Effector CD8-positive, alpha-beta T cell (primary cell): ENCODE measurements at places on chromosomes 2 and 18.

DNA sequence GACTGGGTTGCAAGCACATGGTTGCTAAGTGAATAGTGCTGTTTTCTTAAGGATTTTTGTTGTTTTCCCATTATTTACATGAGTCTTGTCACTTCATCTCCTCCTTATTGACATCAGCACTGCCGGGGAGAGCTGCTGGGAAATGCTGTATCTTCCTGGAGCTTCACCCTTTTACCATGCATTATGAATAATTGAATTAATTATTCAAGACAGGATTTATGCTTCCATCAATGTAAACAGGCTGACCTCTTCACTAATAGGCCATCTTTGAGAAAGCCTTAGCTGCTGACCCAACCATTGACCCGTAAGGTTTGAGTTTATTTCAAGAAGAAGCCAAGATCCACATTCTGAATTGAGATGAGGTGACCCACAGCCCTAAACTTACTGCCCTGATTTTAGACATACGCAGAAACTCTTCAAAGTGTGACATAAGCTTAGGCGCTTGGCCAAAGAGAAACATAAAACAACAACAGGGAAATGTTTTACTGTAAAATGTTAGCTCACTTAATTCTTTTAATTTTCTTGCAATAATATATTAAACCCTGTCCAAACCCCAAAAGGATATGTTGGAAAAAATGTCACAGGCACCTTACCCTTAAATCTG is 365.5 kb upstream of the SYT4 start:
- no peak for DNase-seq

GRCh38 chr2:119579424-119580295 is 35.4 kb downstream of the CFAP221 start:
- no peak for DNase-seq

DNA sequence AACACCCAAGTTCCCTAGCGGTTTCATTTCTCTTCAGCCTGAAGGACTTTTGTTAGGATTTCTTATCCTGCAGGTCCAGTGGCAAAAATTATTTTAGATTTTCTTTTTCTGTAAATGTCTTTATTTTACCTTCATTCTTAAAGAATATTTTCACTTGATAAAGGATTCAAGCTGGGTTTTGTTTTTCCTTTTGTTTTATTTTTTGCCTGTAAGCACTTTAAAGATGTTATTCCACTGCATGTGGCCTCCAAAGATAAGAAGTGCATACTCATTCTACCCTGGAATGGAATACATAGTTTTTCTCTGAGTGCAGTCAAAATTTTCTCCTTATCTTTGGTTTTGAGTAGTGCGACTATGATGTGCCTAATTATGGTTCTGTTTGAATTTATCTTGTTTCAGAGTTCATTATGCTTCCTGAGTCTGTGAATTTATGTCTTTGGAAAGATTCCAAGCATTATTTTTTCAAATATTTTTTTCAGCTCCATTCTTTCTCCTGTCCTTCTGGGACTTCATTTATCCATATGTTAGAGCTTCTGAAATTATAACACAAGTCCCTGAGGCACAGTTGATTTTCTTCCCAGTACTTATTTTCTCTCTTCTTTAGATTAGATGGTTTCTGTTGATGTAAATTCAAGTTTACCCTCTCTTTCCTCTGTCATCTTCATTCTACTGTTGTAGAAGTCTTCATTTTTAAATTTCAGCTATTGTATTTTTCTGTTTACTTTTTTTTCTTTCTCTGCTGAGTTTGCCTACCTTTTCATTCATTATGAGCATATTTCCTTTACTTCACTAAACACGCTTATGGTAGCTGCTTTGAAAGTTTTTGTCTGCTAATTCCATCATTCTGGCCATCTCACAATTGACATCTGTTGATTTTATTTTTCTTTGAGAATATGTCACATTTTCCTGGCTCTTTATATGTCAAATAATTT is 69.6 kb downstream of the MAPRE2 start:
- no peak for DNase-seq

DNA sequence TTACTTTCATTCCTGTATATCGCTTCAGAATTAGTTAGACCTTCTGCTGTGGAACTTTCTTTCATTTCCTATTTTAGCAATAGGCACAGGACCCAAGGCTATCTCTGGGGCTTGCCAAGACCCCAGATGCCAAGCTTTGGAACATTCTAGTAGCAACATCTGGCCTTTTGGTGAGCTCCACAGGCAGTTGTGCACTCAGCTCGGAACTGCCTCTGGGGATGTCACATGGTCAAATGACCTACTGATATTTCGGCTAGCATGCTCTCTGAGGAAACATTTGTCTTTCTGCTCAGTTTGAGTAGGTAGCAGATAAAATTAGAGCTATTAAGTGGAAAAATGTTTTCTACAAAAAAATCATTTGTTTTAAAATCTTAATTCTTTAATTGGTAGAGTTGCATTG is 76.6 kb upstream of the ITGA4 start:
- no peak for DNase-seq

DNA sequence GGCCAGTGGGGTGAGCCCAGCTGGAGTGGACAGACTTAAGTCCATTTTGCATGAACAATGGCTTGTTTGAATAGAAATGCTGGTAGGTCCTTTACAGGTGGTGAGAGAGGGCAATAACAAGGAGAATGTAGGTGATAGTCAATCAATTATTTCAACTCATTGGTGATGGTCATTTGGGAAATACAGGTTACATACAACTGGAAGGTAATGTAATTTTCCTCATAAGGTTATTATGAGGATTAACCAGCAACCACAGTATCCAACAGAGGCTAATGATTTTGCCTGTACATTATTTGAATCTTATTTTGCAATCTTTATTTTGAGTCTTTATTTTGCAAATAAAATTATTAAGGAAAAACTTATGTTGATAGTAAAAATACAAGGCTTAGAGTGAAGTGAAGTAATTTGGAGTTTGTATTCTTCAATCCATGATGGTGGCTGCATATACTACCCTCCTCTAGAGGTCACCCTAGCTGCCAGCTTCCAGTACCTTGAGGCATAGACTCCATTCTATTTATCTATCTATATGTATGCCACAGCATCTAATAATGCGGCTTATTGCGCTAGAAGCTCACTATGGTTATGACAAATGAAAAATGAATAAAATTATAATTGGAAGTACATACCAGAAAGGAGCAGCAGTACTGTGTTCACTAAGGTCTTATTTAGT is 20.5 kb upstream of the HNMT start:
- no peak for DNase-seq

DNA sequence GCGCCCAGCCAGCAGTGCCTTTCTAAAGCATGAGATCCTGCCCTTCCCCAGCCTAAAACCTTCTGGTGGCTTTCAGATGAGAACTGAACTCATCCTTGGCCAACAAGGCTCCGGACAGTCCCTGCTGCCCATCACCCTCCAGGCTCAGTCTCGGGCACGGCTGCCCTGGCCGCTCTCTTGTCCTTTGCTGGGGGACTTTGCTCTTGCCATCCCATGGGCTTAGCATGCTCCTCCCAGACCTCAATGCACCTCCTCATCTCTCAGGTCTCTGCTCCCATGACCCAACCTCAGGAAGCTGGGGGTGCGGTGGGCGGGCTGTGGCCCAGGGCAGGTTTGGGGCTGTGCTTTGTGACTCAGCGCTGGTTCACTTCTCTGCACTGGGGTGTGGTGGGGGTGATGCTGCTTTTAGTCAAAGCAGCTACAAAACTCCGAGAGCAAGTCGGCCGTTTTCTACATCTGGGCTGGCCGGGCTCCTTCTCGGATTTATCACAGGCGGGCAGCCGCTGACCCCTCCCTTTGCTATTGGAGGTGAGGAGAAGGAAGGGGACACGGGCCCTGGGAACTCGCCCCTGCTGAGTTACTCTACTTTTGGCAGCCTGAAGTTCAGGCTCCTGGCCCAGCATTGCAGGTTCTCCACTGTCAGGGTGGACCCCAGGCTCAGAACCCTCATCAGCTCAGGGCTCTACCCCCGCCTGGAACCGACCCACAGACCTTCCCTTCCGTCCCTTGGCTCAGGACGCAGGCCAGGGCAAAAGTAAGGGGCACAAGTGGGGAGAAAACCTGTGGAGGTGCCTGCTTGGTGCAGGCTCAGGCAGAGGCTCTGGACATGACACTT is 90.6 kb upstream of the TAF1B start:
- DNase-seq, result no peak

- no peak for DNase-seq
Measured at GRCh38 chr2:714005-714741, 37.0 kb upstream of the TMEM18 start.

GRCh38 chr2:54271189-54271588 is 15.2 kb upstream of the TSPYL6 start:
- no peak for DNase-seq

DNA sequence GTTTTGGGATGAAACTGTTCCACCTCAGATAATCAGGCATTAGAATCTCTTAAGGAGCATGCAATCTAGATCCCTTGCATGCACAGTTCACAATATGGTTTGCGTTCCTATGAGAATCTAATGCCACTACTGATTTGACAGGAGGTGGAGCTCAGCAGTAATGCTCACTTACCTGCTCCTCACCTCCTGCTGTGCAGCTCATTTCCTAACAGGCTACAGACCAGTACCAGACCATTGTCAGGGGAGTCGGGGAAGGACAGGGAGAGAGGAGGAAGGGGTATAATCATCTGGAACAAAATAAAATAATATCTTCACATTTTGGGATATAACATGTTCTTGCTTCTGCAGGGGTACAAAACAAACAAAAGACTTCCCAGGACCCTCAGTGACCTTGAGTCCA is 532.0 kb upstream of the FSHR start:
- DNase-seq, result no peak

DNA sequence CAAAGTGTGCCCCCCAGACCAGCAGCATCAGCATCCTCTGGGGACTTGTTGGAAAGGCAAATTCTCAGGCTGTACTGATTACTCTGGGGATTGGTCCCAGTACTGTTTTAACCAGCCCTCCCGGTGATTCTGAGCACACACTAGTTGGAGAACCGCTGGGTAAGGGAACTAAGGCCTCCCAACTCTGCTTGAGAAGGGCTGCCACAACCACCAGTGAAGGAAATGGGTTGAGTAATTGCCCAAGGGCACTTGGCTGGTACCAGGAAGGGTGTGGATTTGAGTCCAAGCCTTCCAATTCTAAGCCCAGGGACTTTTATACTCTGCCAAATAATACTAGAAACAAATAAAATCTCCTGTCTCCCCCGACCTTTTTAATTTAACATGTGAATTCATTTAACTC is 219.9 kb downstream of the SETBP1 start:
- DNase-seq, result no peak

- DNase-seq, result no peak
Measured at GRCh38 chr2:37648331-37649011, 23.0 kb downstream of the CDC42EP3 start.

GRCh38 chr2:96119389-96119751 is 3.0 kb upstream of the ADRA2B start:
- no peak for DNase-seq

DNA sequence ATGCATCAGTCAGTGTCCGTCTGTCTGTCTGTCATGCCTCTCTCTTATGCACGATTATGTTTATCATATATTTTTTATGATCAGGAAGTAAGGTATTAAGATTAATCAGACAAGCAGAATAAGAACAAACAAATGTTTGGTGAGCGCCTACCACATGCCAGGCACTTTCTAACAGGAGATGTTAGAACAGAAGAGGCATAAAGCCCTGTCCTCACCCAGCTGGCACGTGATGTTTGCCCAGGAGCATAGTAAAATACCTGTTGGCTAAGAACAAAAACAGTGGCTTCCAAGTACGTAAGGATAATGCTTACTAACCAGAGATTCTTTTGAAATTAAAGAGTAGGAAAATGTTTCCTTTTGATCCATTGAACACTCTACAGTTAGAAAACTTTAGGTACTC is 380.2 kb upstream of the RAB12 start:
- DNase-seq, result no peak

- no peak for DNase-seq
Measured at GRCh38 chr2:153163055-153163454, 315.5 kb downstream of the RPRM start.

DNA sequence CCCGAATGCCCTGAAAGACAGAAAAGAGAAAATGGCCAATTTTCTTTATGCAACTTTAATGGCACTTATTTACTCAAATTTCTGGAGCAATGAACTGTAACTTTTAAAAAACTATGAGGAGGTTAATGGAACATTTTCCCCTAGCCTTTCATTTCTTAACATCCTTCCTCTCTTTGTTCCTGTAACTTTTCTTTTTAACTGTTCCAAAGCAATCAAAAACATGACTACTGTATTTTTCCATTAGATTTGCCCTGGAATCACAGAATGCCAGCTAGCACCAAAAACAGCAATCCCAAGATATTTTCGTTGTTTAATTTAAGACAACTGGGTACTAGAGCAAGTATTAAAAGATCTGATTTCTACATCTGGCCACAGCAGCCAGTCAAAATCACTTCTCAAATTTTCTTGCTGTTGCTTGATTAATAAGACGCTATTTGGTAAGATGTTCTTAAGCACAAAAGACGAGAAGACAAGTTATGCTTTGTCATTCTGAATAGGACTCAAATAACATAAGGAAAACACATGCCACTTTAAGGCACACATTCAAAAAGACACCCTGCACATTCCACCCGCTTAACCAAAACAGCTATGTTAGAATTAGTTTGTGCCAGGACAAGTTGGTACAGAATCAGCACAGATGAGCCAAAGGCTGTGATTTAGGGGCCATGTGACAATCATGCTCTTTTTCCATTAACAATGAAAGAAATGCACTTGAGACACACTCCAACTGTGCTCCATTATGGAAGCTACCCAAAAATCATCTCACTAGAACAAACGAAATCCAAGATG is 3.6 kb downstream of the STARD7 start:
- no peak for DNase-seq

DNA sequence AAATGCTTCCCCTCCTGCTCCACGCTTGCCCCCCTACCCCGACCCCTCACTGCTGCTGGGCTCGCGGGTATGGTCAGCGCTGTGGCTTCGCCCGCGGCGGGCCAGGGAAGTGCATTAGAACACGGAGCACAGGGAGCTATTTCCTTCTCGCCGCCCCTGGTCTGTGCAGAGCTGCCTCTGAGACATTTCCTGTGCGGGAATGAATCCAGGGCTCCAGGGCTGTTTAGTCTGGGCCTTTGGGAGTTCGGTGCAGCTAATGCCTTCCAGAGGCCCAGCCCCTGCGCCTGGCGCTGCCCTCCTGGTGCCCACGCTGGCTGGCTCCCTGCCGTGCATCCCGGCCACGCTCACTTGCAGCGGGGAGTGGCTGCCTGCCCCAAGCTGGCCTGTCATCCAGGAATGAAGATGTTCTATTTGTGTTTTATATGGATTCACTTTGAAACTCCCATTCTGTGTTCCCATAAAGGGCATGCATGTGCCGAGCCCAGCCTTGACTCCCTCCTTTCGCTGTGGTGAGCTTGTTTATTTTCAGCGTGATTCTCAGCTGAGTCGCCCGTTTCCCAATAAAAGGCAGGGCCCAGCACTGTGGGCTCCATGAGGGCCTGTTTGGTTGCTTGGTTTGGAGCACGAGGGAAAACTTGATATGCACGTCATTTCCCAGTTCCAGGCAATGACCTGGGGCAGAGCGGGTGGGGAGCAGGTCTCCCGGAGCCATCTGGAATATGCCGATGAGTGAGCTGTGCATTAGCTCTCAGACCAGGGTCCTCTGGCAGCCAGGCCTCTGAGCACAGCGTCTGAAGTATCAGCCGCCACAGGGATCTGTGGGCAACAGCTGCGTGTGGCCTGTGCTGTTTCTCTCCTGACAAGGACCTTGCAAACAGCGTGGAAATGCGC is 42.7 kb downstream of the SH3RF3 start:
- DNase-seq, result no peak
